ENCODE measurements at places on chromosomes 12 and 14.

GRCh38 chr12:57604992-57605810 is 577 bp downstream of the DTX3 start:
- DNase-seq = no peak

- peak; percentile 96 for DNase-seq
These were observed 644 bp upstream of the SRGAP1 start for GRCh38 chr12:63843721-63844390.

DNA sequence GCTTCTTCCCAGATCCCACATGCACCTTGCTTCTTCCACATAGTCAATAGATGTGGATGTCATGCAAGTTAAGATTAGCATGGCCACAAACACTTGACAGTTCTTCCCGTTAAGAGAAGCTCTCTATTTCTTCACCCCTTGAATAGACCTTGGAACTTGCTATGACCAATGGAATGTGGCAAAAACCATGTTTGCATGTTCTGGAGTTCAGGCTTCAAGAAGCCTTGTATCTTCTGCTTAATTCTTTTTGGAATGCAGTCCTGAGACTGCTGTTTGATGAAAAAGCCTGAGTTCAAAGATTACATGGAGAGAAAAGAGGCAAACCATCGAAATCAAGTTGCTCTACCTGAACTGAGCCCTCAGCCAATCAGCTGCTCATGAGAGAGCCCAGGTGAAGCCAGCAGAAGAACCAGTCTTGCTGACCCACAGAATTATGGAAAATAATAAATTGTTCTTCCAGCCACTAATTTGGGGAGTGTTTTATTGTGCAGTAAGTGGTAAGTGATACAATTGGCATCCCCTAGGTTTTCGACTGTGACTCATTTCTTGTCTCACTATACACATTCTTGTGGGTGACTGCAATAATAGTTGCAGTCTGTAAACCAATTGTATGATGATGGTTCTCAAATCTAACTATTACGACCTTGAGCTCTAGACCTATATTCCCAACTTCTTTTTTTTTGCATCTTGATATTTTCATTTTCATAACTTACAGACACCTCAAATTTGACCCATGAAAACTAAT is 12.6 kb downstream of the RASSF9 start:
- no peak for DNase-seq

DNA sequence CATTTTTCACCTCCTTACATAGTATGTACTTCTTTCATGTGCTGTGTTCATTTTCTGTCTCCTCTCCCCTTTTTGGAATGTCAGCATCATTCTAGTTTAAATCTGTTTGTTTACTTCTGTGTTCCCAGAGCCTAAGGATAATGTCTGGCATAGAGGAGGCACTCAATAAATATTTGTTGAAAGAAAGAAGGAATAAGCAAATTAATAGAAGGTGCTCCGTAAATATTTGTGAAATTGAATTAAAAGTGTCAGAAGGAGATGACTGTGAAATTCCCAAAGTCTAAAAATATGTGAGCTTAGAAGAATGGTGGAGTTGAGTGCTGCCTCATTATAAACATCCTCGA is 3.3 kb upstream of the CDKN1B start:
- no peak for DNase-seq

GRCh38 chr14:83974647-83975163 is 1555.2 kb upstream of the FLRT2 start:
- DNase-seq = no peak

- peak; percentile 56 for DNase-seq
These were observed 221.8 kb upstream of the SSTR1 start for GRCh38 chr14:37985826-37986470.

DNA sequence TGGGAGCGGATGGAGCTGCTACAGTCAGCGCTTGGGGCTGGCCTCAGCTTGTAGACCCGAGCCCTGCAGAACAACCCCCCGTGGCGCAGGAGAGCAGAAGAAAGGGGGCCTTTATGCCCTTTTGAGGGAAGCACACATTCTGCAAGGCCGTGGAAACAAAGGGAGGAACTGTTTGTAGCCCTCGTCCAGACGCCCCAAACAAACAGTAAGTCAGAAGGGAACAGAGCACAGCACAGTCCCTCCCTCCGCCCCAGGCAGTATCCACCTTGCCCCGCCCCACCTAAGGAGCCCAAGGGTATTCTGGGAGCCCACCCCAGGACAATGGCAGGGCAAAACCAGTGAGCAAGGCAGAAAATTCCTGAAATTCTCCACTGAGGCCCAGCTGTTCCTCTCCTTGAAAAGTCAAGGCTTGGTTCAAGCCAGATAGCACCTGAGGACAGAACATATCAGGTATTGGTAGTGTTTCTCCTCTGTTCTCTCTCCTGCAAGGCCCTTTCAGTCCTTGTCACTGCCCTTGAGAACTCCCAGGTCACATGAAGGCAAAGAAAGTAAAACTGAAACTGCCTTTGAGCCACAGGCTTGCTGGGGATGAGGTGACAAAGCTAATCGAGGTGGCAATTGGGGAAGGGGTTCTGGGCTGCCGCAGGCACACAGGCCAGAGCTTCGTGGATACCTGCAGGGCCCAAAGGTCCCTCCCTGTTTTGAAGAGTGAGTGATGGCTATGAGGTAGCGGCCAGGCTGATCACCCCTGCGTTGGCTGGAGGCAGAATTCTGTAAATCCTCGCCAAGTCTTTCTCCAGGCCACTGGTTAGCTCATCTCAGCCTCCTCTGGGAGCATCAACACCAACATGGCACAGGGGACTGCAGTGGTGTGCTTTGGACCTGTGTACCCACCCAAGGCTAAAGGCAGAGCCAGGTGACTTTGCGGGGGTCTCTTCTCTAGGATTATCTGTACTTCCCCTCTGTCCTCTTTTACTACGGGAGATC is 499 bp downstream of the DGLUCY start:
- peak; percentile 84 for DNase-seq

- DNase-seq = no peak
These were observed 307.7 kb downstream of the GPHN start for GRCh38 chr14:66815687-66816086.

GRCh38 chr12:104682790-104683279 is 226.1 kb downstream of the CHST11 start:
- DNase-seq = peak; percentile 73

- DNase-seq = no peak
These were observed 6.8 kb upstream of the CCDC177 start for GRCh38 chr14:69581316-69581935.

- DNase-seq = no peak
These were observed 1435.3 kb downstream of the LRFN5 start for GRCh38 chr14:43041976-43042375.

- DNase-seq = no peak
These were observed 101.6 kb upstream of the PLEKHG7 start for GRCh38 chr12:92601176-92601575.

DNA sequence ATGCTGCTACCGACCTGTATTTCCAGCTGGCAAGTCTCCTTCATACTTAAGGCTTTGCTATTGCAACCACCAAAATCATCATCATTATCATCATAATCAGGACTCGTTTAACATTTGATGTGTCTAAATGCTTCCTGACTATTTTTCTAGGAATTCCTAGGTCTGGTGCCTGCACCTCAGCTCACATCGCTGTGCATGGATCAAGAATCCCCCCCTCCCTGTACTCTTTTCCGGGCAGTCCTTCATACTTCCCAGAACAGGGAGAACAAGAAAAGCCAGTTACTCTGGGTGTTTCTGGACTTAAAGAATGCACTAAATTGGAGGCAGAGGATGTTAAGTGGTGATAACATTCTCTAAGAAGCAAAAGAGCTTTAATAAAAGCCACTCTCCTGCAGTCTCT is 9.4 kb downstream of the ERP27 start:
- DNase-seq = no peak

DNA sequence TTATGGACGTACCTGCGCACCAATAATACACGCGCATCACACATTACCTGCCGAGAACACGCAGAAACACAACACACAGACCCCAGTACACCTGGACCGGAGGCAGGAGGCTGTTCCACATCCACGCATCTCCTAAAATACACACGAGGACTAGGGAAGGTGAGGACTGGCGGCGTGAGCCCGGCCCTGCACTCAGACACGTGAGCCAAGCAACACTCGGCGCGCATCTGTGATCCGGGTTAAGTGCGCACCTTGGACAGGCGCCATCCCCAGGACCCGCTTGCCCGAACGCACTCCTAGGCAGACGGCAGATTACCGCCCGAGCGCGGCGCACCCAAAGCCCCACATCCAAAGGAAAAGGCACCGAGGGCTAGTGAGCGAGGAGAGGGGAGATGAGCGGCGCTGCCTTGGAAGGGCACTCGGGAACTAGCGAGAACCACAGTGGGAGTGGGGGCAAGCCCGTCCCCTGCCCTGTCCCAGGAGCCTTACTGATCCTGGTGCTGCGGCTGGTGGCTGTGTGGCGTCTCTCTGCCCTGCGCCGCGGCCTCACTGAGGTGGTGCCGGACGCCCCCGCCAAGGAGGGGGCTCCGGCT is 417 bp downstream of the GLS2 start:
- DNase-seq = no peak

GRCh38 chr12:6752167-6752920 is 597 bp downstream of the MLF2 start:
- DNase-seq = no peak

GRCh38 chr12:121534495-121535148 is 46.2 kb downstream of the KDM2B start:
- peak; percentile 67 for DNase-seq

- no peak for DNase-seq
These were observed 355.1 kb upstream of the CCDC196 start for GRCh38 chr14:66131111-66131510.

DNA sequence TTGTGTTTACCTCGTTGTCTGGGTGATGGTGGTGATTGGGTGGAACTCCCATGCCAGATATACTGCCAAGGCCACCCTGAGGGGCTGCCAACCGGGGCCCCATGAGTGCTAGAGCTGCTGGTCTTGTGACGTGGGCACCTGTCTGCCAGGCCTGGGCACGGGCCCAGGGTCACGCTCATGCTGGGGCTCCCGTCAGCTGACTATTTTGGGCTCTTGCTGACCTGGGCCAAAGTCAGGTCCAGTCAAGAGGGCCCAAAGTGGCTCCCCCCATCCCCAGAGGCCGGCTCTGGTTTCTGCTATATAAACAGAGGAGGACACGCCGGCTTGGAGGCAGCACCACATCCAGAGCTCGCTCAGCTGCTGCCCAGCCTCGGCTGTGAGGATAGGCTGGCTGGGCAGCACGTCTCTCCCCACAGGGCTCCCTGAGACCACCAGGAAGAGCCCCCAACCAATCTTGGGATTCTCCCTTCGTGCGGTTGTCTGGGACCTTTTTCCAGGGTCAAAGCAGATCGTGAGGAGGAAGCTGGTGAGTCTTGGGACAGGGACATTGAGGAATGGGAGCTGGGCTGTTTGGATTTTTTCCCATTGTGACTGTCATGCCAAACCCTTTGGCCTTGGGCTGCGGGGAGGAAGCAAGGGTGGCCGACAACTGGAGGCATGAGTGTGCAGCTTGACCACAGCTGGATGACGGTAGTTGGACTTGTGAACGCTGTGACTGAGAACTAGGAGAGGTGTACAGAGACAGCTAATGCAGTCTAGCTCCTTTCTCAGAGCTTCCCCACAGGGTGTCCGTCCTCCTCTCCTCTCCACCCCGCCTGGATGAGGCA is 7.6 kb upstream of the NR4A1 start:
- no peak for DNase-seq

DNA sequence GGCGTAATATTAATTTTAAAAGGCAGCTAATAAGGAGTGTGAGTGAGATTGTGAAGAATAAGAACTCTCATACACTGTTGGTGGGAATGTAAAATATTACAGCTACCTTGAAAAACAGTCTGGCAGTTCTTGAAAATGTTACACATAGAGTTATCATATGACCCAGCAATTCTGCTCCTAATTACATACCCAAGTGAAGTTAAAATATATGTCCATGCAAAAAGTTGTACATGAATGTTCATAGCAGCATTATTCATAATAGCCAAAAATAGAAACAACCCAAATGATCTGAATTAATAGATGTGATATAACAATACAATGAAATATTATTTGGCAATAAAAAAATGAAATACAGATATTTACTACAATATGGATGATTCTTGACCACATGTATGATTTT is 68.2 kb downstream of the RASSF8 start:
- no peak for DNase-seq

DNA sequence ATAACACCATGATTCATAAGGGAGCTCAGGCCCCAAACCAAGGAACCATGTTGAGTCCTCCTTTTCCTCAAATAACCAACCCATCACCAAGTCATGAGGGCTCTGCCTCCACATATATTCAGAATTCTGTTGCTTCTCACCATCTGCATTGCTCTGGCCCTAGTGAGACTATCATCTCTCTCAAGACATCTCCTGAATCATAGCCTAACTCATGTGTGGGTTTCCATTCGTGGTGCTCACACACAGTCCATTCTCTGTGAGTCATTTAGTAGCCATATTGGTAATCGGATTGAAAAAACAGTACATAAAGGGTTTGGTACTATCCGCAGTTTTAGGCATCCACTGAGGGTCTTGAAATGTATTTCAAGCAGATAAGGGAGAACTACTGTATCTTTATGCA is 5.1 kb upstream of the SLC38A2 start:
- DNase-seq = peak; percentile 44

DNA sequence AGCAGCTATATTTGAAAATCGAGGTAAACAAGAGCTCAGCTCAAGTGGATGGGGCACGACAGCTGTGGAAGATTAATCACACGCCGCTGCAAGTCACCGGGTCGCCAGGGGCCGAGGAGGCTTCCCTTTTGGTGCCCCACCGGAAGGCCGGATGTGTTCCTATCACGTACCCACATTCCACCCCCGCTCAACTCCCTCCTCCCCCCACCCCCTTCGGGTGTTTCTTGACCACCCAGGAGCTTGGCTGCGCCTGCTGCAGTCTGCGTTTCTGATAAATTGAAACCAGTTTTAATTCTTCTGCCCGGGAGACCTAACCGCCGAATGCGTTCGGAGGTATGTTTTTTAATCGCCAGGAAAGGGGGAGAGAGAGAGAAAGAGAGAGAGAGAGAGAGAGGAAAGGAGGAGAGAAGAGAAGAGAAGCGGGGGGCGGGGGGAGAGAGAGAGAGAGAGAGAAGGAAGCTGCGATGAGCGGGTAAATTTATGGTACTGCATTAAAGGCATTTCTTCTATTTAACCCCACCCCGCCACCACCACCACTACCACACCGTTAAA is 1.8 kb downstream of the SLC8A3 start:
- peak; percentile 28 for DNase-seq

DNA sequence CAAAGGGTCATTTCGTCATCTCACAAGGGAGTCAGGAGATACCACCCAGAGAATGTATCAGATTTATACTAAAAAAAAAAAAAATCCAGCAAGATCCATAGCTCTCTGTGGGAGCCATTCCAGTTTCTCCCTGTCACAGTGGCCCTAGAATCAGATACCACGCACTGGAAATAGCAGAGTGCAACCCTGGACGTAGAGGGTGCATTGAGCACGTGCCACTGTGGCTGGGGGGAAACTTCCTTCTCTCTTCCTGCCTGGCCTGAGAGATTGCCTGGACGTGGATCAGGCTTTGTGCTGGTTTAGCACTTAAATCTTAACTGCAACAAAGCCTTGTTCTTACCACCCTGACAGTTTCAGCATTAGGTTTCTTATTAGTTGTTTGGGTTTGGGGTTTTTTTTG is 124.3 kb downstream of the FBXL14 start:
- DNase-seq = no peak

DNA sequence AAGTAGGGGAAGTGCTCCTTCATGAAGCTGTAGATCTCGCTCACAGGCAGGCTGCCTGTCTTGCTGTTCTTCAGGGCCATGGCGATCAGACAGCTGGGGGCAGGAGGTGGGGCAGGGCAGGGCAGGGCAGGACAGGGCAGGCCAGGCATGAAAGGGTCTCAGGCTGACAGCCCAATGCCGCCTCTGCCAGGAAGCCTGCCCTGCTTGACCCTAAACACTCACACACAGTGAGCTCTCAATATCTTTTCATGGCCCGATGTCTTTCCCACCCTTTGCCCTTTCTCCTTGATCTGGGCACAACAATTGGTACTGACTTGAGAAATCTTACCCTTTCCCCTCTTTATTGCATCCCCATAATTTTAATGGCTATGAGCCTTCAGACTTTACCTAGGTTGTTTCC is 22.4 kb downstream of the FOXN4 start:
- no peak for DNase-seq

All from suppressor macrophage treated with lipopolysaccharide for 1 hour (primary cell).